ENCODE measurements at places on chromosomes 4 and X.

- no peak for DNase-seq
These were observed 546 bp downstream of the ZRSR2 start for GRCh38 chrX:15790769-15791290.

- DNase-seq, result no peak
These were observed 264.3 kb upstream of the AGTR2 start for GRCh38 chrX:115906276-115906675.

- DNase-seq, result no peak
These were observed 257.1 kb upstream of the ACTRT1 start for GRCh38 chrX:128309311-128309710.

GRCh38 chrX:49272421-49272820 is 2.8 kb downstream of the PPP1R3F start:
- DNase-seq, result no peak

- DNase-seq, result no peak
These were observed 71.7 kb downstream of the IDS start for GRCh38 chrX:149433451-149433850.

Measured in NCI-H1436 (cell line).